ENCODE measurements at places on chromosomes 5 and 9. TPM values are rescaled to one million over a fixed set of nuclear protein-coding genes. Genes with fewer than 3 reads are reported as not detected.

GKAP1 gene
- 5.4 TPM for total RNA-seq

DNA sequence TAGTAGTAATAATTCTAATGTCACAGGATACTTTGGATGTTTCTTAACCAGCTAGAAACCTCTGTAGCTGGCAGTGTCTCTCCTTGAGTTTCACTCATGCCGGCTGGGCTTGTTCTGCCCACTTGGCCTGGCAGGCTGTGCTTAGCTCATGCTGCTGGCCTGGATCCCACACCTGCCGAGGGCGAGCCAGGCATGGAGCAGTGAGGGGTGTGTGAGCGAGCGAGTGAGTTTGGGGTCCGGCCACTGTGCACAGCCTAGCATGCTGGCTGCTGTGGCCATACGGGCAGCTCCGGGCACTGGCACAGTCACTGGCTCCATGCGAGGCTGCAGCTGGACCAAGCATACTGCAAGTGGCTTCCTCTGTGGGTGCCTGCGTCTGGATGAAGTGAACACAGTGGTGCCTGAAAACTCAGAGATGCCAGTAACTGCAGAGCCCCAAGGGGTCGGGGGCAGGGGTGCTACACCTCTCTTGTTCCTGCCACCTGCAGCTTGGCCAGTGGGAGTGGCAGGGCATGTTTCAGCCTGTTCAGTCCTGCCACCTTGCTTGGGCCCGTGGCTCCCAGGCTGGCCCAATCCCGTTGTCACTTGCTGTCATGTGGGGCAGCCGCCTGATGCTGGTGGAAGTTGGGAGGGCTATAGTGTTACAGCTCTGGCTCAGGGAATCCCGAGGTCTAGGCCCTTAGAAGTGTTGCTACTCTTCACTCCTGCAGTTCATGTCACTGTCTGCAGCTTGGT is 9.9 kb downstream of the FSD1L start:
- peaks cover 3% of the 10 kb centered on the region for H3K4me1 ChIP-seq
- no peaks in the 10 kb centered on the region for H3K27me3 ChIP-seq
- peak; percentile 38 for DNase-seq
- no peak overlapping the region for H3K27ac ChIP-seq

DNA sequence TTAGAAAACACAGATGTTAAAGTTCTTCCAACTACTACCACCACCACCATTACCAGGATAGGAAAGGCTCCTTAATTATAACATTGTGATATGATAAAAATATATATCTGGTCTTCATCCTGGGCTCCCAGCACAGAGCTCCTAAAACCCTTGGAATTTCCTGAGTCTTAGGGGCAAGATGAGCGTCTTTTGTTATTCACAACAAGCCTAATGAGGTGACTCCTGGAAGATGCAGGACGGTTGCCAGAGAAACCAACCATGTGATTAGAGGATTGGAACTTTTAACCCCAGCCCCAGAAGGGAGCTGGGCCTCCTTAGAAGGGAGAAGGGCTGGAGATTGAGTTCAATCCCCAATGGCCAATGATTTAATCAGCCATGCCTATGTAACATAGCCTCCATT is 148.0 kb upstream of the ADRA1B start:
- H3K4me1 ChIP-seq = peaks cover 9% of the 10 kb centered on the region
- H3K27ac ChIP-seq = no peak overlapping the region
- H3K4me3 ChIP-seq = peak overlapping the region; percentile 9
- peaks cover 9% of the 10 kb centered on the region for H3K36me3 ChIP-seq

DNA sequence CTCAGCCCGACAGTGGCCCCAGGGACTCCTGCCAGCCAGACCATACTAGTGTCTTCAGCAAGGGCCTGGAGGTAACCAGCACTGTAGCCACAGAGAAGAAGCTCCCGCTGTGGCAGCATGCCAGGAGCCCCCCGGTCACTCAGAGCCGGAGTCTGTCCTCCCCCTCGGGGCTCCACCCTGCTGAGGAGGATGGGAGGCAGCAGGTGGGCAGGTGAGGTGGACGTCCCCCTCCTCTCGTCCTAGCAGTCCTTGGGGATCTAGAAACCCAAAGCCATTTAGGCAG is 28.0 kb upstream of the LRRC14B start:
- no peaks in the 10 kb centered on the region for H3K27me3 ChIP-seq
- H3K4me3 ChIP-seq = no peak overlapping the region
- peaks cover 57% of the 10 kb centered on the region for H3K36me3 ChIP-seq

DNA sequence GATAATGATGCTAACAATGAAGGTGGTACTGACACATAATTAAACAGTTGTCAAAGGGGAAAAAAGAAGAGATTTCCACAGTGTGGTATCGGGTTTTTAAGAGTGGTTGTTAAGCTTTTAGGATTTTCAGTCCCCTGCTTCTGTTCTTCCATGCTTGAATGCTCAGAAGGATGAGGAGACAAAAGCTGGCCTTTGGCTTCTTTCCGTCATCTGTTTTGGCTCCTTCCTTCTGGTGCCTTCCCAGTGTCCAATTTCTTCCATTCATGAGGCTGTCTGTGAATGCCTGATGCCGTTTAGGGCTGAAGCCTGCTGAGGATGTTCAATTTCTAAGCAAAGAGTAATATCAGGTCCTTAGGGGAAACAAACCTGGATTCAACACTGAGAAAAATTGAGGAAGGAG is 179.6 kb upstream of the GLRA1 start:
- no peaks in the 10 kb centered on the region for H3K27me3 ChIP-seq
- H3K4me3 ChIP-seq = no peak overlapping the region
- H3K36me3 ChIP-seq = no peaks in the 10 kb centered on the region
- no peak for DNase-seq
- no peaks in the 10 kb centered on the region for H3K4me1 ChIP-seq
